Fibroblast of skin of left biceps (primary cell): ENCODE measurements at places on chromosomes 3 and 15.

- DNase-seq: no peak
Measured at GRCh38 chr3:109191421-109191820, 54.9 kb downstream of the C3orf85 start.

GRCh38 chr15:84638103-84638502 lies 16.0 kb downstream of the WDR73 start:
- DNase-seq: no peak

DNA sequence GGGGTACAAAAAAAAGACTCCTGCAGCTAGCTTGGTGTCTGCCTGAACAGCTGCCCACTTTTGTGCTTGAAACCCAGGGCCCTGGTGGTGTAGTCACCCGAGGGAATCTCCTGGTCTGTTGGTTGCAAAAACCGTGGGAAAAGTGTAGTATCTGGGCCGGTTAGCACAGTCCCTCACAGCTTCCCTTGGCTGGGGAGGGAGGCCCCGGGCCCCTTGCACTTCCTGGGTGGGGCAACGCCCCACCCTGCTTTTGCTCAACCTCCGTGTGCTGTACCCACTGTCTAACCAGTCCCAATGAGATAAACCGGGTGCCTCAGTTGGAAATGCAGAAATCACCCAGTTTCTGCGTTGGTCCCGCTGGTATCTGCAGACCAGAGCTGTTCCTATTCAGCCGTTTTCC lies 211.7 kb upstream of the ZPLD1 start:
- no peak for DNase-seq

GRCh38 chr3:148948913-148949657 lies 42.3 kb upstream of the GYG1 start:
- DNase-seq: no peak

DNA sequence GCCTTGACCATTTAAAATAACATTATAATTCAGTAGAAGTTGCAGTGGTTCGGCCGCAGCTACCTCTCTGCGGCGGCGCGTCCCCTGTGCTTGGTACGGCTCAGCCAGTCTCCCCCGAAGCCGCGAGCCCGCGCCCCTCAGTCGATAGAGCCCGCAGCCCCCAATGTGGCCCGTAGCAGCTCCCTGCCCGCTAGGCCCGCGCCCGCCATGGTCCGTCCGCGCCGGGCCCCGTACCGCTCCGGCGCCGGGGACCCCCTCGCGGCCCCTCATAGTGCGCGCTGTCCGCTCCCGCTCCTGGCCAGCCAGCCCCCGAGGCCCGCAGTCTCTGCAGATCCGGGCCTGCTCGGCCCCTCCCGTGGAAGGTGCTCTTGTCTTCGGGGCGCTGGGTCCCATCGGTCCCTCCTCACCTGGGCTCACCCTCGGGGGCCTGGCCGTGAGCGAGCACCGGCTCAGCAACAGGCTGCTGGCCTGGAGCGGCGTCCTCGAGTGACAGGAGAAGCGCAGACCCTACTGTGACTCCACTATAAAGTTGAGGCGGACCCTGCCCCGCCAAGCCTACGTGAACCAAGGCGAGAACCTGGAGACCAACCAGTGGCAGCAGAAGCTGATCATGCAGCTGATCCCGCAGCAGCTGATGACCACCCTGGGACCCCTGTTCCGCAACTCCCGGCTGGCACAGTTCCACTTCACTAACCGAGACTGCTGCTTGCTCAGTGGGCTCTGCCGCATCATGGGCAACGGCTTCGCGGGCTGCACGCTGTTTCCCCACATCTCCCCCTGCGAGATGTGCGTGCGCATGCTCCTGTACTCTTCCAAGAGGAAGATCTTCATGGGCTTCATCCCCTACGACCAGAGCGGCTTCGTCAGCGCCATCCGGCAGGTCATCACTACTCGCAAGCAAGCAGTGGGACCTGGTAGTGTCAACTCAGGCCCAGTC lies 21.8 kb upstream of the GPR156 start:
- no peak for DNase-seq

- no peak for DNase-seq
Measured at GRCh38 chr15:66655997-66656396, 46.0 kb upstream of the SMAD6 start.

DNA sequence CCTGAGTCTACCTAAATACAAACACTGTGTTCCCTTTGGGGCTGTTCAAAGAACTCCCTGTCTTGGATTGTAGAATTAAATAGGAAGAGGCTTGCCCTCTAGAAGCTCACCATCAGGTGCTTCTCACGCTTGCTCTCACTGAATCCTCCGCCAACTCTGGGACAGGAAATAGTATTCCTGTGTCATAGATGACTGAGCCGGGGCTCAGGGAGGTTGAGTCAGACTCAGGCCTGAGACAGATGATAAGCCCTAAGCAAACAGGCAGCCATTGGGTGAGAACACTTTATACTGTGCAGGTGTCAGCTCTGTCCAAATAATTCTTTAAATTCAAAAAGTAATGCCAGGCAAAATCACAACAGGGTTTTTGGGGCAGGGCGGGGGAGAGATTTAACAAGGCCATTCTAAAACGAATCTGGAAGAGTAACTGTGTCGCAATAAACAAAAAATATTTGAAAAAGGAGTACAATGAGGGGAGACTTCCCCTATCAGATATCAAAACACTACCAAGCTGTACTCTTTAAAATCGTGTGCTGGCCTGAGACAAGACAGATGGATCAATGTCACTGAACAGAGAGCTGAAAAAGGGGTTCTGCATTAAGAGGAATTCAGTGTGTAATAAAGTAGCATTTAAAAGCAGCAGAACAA lies 59.0 kb downstream of the EPHB3 start:
- no peak for DNase-seq

- no peak for DNase-seq
Measured at GRCh38 chr15:65583701-65584100, 27.2 kb downstream of the INTS14 start.

- no peak for DNase-seq
Measured at GRCh38 chr3:197874653-197875052, 75.3 kb upstream of the RPL35A start.

- DNase-seq: no peak
Measured at GRCh38 chr15:78264304-78265136, at the start of gene DNAJA4. Gene DNAJA4, plus strand, starts transcription at chr15:78264562. Its CDS starts 202 bp downstream, at chr15:78264764.

DNA sequence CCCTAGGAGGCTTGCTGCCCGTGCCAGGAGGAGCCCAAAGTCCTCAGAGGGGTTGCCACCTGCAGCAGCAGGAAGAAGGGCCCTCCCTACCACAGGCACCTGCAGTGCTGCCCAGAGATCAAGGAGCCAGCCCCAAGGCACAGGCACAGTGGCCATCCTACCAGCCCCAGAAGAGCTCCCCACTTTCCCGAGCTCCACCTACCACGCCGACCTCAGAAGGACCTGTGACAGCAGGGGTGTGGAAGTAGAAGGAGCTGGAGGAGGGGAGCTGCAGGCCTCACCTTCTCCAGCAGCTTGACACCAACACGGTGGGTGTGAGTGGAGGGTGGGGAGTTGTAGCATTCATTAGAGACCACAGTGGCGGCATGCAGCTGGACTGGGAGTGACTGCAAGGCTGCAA lies 485.8 kb downstream of the GABRG3 start:
- DNase-seq: no peak

- no peak for DNase-seq
Measured at GRCh38 chr15:58475573-58476524, 44.1 kb downstream of the LIPC start.

- no peak for DNase-seq
Measured at GRCh38 chr15:71735385-71735757, 75.0 kb upstream of the NR2E3 start.

DNA sequence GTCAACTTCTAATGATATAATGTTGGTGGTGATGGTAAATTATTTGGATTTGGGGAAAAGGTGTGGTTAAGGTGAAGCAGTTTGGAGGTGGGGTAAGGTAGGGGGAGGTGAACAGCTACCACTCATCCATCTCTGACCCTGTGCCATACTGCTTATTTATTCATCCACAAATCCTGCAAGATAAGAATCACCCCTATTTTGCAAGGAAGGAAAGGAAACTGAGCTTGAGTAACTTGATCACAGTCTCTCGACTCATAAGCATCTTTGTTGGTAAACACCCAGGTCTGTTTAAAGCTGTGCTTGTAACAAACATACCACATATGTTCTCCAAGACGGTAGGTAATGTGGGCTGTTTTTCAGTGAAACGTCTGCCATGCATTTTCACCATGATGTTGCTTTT lies 67.3 kb downstream of the PTPRG start:
- no peak for DNase-seq

- DNase-seq: no peak
Measured at GRCh38 chr15:69943637-69944036, 154.1 kb downstream of the TLE3 start.

- DNase-seq: no peak
Measured at GRCh38 chr3:188656196-188656982, 502.4 kb downstream of the LPP start.

DNA sequence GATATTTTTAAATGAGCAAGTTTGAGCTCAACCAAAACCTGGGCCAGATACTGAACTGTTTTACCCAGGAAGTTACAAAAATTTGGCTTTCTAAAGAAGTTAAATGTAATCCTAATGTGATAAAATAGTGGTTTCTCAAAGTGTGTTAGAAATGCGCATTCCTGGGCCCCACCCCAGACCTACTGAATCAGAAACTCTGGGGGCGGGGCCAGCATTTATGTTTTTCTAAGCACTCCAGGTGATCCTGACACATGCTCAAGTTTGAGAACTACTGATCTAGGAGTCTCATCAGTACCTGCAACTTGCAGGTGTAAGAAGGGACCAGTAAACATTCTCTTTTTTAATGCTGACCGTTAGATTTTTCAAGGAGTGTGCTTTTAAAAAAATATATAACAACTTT lies 190.6 kb downstream of the VPS13C start:
- DNase-seq: no peak

DNA sequence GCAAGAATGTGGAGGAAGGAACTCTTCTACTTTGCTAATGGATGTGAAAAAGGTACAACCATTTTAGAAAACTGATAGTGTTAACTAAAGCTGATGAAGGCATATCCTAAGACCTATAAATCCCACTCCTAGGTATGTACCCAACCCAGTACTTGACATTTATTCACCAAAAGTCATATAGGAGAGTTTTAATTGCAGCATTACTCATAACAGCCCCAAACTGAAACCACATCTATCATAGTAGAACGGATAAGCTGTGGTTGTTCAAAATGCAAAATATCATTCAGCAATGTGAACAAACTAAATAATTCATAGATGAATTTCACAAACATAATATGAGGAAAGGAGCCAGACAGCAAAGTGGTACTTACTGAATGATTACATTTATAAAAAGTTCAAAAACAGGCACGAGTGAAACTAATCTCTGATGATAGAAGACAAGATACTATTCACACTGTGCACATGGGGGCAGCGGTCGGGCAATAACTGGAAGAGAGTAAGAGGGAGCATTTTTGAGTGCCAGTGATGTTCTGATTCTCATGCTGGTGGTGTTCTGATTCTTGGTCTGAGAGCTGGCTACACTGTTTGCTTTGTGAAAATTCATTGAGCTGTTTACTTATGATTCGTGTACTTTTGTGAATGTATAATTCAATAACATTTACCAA lies 34.3 kb downstream of the GOLIM4 start:
- DNase-seq: no peak

- DNase-seq: no peak
Measured at GRCh38 chr15:25372298-25372697, 66.5 kb downstream of the UBE3A start.

GRCh38 chr3:183524476-183524875 lies 31.0 kb downstream of the KLHL6 start:
- DNase-seq: no peak

DNA sequence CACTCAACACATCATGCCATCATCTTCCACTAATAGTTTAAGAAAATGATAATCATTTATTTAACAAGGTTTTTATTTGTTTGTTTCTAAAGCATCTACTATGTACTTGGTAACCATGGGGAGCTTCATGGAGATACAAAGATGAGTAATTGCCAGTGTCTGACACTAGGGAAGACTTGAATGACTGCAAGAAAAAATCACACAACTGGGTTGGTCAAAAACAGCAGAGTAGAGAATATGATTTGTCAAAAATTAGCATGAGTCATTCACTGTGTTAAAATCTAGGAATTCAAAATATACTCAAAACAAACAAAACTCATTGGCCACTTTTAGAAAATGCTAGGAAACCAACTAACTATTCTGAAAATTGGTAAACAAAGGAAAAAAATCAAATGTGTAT lies 6.3 kb downstream of the BNC1 start:
- no peak for DNase-seq

- no peak for DNase-seq
Measured at GRCh38 chr15:25055356-25056068, 100.7 kb downstream of the SNRPN start.

- no peak for DNase-seq
Measured at GRCh38 chr3:152927131-152927530, 92.2 kb downstream of the P2RY1 start.

DNA sequence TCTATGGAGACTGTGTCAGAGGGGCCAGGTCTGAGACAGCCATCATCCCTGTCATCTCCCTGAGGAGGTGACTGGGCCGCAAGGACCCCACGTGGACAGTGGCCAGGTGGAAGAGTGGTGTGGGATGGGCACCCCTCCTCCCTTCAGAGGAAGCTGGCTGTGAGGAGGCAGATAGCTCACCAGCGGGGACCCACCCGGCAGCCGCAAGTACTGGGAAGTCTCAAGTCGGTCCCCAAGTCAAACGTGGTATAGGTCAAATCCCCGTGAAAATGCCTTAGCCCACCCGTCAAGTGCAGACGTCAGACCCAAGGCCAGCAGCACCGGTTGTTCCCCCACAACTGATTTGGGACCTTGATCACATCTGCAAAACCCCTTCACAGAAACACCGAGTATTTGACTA lies 12.3 kb upstream of the KLF13 start:
- DNase-seq: no peak

- no peak for DNase-seq
Measured at GRCh38 chr3:195226445-195226844, 44.5 kb downstream of the XXYLT1 start.

GRCh38 chr3:81749265-81749664 lies 12.2 kb downstream of the GBE1 start:
- peak; percentile 78 for DNase-seq

DNA sequence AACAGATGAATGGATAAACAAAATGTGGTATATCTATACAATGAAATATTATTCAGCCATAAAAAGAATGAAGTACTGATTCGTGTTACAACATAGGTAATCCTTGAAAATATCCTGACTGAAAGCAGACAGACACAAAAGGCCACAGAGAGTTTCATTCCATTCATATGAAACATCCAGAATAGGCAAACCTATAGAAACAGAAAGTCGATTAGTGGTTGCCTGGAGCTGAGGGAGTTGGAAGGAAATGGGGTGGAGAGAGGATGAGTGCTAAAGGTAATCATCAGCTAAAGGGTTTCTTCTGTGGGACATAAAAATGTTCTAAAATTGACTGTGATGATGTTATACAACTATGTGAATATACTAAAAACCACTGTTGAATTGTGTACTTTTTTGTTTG lies 22.9 kb downstream of the FOXP1 start:
- no peak for DNase-seq

DNA sequence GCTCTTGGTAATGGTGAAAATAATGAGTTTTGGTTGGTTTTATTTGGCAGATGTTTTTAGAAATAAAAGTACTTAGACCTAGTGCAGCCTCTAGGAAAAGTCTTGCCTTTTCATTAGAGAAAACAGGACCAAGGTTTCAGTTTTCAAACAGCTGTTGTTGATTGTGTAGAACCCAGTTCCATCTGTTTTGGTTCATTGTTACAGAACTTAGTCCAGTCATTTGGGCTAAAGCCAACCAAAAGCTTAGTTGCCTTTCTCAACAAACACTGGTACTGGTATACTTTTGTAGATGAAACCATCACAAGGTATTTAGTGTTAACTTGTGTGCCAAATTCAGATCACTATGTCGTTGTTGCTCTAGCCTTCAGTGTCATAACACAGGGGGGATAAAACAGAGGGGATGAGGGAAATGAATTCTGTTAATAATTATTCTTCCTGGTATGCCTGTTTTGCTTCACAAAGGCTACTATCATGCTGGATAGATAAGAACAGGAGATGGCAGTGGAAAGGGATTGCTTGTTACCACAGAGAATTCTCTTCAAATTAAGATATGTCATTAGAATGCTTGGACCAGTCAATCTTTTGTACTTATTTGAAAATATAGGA lies 12.6 kb upstream of the APH1B start:
- DNase-seq: no peak
